Fibroblast of skin of scalp (primary cell): ENCODE measurements at places on chromosomes 6 and 20.

- peak; percentile 4 for DNase-seq
These were observed 2.2 kb upstream of the CCM2L start for GRCh38 chr20:32007787-32008616.

DNA sequence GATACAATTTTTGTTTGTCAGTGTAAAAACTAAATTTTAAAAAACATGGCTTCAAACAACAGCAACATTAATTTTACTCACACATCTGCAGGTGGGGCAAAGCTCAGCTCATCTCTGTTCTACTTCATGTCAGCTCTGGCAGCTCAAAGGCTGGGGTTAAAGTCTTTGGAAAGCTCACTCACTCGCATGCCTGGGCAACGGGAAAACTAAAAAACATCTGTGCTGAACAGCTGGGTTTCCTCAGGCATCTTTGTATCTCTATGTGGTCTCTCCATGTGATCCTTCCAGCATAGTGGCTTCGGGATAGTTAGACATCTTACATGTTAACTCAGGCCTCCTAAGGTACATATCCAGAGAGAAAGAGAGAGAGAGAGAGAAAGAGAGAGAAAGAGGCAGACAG is 499.6 kb downstream of the RFPL4B start:
- DNase-seq = no peak

- DNase-seq = peak; percentile 86
These were observed 57.4 kb downstream of the PRL start for GRCh38 chr6:22239261-22239921.

DNA sequence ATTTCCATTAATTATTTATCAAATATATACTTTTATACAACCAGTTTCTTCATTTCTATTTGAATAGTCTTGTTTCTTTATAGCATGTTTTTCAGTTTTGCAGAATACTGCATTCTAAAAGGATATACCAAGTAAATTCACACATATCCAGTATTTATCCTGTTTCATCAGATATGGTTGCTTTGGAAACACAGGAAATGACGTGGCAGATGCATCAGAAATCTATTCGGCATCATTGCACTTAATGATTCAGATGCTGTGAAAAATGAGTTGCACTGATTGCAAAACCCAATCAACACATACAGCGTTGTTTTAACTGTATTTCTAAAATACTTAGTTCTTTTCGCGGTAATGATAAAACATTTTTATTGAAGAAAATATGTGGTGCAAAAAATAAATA is 594.9 kb downstream of the CDH26 start:
- DNase-seq = no peak

GRCh38 chr6:139641376-139641775 is 266.9 kb upstream of the CITED2 start:
- no peak for DNase-seq

DNA sequence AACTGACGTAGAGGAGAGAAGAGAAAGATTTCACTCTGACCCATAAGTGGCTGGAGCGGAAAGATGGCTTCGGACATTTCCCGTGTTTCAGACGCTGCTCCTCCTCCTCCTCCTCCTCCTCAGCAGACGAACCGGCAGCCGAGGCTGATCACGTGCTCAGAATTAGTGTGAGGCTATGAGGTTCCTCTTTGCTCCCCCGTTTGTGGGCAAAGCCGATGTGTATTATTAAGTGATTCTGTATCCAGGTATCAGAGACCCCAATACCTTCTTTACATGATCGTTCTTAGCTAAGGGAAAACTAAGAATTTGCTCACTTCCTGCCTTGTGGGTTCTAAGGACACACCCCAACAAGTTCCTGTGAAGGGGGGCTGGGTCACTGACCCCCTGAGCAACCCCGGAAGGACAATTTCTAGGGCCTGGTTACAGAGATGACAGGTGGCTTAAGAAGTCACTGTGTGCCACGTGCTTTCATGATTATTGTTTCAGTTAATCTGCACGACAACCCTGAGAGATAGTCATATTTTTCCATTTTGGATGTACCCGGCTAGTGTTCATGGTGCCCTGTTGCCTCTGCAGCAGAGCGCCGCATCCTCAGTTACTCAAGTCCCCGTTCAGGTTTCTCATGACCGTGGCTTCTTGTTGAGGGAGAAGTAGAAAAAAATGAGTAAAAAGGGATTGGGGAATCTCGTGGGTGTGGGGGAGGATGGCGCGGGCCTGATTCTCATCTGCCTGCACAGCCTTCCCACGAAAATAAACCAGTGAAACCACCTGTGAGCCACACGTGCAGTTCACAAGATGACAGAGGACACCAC is 671.8 kb downstream of the QKI start:
- no peak for DNase-seq

DNA sequence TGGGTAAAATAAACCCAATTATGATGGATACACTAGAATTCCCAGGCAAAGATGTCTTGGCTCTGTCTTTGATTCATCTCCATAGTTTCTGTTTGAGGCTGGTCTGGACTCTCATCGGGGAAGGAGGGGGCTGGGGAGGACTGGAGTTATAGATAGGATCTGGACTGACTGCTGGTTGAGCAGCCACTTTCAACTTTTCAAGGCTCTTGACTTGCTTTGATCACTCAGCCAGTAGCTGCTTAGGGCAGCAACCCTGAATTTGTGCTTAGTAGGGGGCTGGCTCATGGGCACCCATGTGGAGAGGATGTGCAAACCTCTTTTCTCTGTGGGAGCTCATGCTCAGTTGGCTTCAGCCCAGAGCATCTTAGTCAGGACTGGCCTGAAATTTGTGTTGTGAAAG is 114.0 kb upstream of the NEDD9 start:
- no peak for DNase-seq

- no peak for DNase-seq
These were observed 28.8 kb downstream of the CPXM1 start for GRCh38 chr20:2771631-2772080.

DNA sequence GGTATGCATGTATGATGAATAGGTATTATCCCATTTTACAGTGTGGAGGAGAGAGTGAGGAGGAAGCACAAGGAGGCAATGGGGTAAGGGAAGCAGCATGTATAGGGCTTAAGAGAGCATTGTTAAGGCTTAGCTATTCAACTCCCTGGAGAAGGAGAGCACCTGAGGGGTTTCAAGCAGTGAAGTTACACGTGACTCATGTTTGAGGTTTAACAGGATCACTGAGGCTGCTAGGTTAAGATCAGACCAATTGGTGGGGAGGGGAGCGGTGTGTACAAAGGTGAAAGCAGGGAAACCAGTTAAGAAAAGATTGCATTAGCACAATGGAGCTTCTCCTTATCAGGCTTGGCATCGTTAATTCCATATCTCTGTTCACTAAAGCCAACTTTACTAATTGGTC is 64.4 kb upstream of the NHSL1 start:
- no peak for DNase-seq

- DNase-seq = no peak
These were observed 1.1 kb downstream of the OPRL1 start for GRCh38 chr20:64080813-64081623.

- DNase-seq = peak; percentile 23
These were observed 97.4 kb downstream of the PDSS2 start for GRCh38 chr6:107361753-107362604.

DNA sequence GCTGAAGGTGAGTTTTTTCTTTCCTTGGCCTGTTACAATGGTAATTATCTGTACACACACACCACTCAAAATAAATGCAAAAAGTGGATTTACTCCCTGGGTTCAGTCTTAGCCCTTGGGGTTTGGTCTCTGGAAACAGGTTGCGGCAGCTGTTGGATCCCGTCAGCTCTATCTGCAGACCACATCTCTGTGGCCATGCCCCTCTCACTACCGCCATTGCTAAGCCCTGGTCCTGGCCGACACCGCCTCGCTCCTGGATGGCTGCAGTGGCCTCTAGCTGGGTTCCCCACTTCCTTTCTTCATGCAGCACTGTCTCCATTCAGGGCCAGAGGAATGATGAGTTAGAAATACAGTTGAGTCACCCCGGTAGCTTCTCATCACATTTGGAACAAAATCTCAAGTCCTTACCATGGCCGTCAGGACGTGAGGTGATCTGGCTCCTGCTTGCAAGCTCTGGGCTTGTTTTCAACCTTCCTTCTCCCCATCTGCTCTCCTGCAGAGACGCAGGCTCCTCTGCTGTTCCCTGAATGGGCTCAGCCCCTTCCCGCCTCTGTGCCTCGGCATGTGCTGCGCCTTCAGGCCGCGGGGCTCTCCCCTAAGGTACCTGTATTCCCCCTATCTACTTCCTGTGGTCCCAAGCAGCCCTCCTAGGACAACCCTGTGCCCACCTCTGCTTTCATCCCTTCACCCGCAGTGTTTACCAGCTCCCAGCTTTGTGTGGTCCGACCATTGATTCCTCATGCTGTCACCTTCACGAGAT is 38.0 kb downstream of the EFCAB8 start:
- DNase-seq = no peak

- no peak for DNase-seq
These were observed 20.4 kb downstream of the ARMC2 start for GRCh38 chr6:108868647-108869046.

DNA sequence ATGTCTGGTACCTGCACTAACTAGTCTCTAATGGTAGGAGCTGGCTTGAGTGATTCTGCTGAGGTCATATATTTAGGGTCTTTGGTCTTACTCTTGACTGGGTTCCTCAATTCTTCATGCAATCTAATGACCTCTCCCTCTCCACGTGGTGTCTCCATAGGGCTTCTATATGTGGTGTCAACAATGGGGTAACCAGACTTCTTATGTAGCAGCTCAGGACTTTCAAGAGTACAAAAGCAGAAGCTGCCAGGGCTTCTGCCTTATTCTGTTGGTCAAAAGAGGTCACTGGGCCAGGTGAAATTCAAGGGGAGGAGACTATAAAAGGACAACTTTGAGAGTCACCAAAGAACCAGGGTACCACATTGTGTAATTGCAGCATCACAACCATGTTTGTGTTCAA is 54.3 kb downstream of the NUS1 start:
- DNase-seq = no peak

GRCh38 chr6:144683216-144684070 is 398.3 kb downstream of the UTRN start:
- DNase-seq = peak; percentile 52

- DNase-seq = no peak
These were observed 24.4 kb downstream of the FOXQ1 start for GRCh38 chr6:1336246-1336843.

DNA sequence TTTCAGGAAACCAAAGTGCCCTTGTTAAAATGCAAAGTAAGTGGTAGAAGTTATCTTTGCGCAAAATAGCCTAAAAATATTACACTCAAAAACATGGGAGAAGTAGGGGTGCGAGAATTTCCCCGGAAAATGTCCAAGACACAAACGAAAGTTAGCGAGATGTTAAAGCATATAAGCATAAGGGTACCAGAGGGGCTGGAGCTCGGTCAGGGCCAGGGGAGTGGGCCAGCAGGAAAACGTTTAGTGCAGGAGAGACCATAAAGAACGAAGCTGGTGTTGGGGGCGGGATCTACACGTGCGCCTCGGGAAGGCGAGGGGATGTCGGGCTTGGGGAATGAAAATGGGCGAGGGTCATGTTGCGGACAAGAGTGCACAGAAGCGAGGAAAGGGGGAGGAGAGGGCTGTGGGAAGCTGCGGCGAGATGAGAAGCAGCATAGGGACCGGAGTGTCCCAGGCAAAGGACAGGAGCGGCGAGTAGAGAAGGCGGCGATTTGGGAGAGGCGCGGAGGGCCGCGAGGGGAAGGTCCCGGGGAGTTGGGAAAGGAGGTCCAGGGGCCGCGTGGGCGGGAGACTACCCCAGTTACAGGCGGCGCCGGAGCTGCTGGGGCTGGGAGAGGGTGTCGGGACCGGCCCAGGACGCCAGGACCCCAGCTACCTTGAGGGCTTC is 600 bp downstream of the XPO5 start:
- DNase-seq = peak; percentile 4

GRCh38 chr20:1500496-1500895 is 9.3 kb upstream of the SIRPB2 start:
- no peak for DNase-seq

- DNase-seq = peak; percentile 6
These were observed 89.4 kb upstream of the ANKEF1 start for GRCh38 chr20:9945408-9945807.

- DNase-seq = no peak
These were observed 236.9 kb upstream of the JAG1 start for GRCh38 chr20:10910535-10911178.

DNA sequence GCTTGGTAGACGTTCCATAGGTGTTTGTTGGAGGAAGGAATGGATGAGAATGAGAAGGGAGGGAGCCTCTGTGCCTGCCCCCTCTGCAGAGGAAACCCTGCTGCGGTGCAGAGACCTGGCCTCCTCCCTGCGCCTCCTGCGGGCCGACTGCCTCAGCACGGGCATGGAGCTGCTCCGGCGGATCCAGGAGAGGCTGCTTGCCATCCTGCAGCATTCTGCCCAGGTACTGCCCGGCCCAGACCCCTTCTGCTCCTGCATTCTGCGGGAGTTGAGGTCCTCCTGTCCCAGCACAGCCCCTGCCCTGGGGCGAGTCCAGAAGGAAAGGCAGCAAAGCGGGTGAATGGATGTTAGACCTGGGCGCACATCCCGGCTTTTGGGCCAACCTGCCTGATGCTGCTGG is 6.1 kb downstream of the DNPH1 start:
- DNase-seq = no peak

GRCh38 chr20:986733-987355 is 15.3 kb downstream of the RSPO4 start:
- no peak for DNase-seq

- DNase-seq = no peak
These were observed 54.8 kb upstream of the TFAP2D start for GRCh38 chr6:50658561-50658960.

DNA sequence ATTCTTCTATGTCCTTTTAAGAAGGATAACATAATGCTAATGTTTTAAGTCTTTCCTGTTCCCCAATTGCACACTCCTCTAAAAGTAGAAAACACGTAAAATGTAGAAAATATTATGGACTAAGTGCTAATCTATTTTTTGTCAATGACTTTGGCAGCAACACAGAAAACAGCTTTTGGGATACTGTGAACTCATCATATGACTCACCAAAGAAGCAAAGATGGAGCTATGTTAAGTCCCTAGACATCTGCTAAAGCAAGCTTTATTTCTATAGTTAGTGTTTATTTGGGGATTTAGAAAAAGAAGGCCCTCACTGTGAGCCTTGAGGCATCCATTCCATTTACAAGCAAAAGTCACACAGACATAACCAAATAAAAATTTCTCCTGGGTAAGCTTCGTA is 23.0 kb downstream of the OPN5 start:
- DNase-seq = no peak

GRCh38 chr6:32972353-32973143 is 4.2 kb downstream of the BRD2 start:
- no peak for DNase-seq

DNA sequence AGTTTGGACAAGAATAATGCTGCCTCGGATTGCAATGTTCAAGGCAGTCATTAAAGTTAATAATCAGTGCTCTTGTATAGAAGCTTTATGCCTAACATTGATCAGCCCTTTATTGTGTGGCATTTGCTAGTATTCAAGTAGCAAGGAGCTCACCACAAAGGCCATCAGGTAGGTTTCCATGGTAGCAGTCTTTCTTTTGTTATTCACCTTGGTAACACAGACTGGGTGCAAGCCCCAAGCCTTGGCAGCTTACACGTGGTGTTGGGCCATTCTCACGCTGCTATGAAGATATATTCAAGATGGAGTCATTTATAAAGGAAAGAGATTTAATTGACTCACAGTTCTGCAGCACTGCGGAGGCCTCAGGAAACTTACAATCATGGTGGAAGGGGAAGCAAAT is 149.3 kb downstream of the ADAT2 start:
- DNase-seq = no peak

- no peak for DNase-seq
These were observed 8.7 kb upstream of the RWDD1 start for GRCh38 chr6:116562614-116563013.
